ENCODE measurements at places on chromosomes 16 and 17.
A peak's percentile ranks its signal among the peaks of the same experiment; 100 is the strongest.

- no peak overlapping the region for H3K27ac ChIP-seq
- no peak overlapping the region for H3K4me3 ChIP-seq
- no peaks in the 10 kb centered on the region for H3K27me3 ChIP-seq
- H3K4me1 ChIP-seq, result peaks cover 12% of the 10 kb centered on the region
These were observed 17.7 kb upstream of the CORO6 start for GRCh38 chr17:29640413-29640812.

GRCh38 chr16:51405361-51405760 lies 254.3 kb upstream of the SALL1 start:
- peak overlapping the region; percentile 51 for H3K27ac ChIP-seq
- DNase-seq, result no peak
- no peak overlapping the region for H3K4me3 ChIP-seq
- H3K36me3 ChIP-seq, result no peaks in the 10 kb centered on the region

GRCh38 chr16:6694636-6695035 lies 638.0 kb upstream of the RBFOX1 start:
- no peak overlapping the region for H3K27ac ChIP-seq
- no peaks in the 10 kb centered on the region for H3K27me3 ChIP-seq
- no peak overlapping the region for H3K4me3 ChIP-seq

DNA sequence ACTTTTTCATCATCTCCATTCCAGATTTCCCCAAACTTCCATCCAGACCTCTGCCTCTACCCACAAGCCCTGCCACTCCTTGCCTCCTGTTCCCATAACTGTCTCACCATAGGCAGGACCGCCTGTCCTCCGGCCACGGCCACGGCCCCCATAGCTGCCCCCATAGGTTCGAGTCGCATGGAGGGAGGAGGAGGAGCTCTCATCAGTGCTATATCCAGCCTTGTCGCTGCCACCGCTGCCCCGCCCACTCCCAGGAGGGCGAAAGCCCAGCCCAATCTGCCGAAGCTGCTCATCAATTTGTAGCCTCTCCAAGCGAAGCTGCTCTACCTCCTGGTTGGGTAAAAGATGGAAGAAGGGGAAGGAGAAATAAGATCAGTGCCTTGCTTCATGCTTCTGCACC lies 3.4 kb upstream of the SOX15 start:
- no peaks in the 10 kb centered on the region for H3K27me3 ChIP-seq
- H3K27ac ChIP-seq, result no peak overlapping the region
- no peak overlapping the region for H3K4me3 ChIP-seq
- H3K36me3 ChIP-seq, result peaks cover 51% of the 10 kb centered on the region
- DNase-seq, result peak; percentile 37
- no peaks in the 10 kb centered on the region for H3K4me1 ChIP-seq

- no peaks in the 10 kb centered on the region for H3K36me3 ChIP-seq
- no peaks in the 10 kb centered on the region for H3K4me1 ChIP-seq
- H3K27ac ChIP-seq, result no peak overlapping the region
These were observed 34.8 kb downstream of the MMD start for GRCh38 chr17:55386796-55387332.

DNA sequence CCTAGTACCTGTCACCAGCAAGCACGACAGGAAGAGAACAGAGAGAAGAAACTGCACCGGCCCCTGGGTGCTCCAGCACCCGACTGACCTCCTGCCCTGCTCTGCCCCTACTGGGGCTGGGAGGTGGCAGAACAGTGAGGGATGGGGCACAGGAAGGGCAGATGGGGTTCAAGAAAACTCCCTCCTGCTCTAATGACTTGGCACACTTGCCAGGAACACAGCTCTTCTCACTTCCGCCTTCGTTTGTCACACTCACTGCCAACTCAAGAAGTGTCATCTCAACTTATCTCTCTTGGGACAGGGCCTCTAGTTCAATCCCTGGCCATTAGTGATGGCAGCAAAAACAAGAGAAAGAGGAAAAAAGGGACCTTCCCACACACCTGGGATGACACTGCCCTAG lies 42.7 kb upstream of the ICAM2 start:
- H3K27me3 ChIP-seq, result no peaks in the 10 kb centered on the region
- no peak overlapping the region for H3K27ac ChIP-seq
- no peak overlapping the region for H3K4me3 ChIP-seq
- DNase-seq, result no peak
- peaks cover 76% of the 10 kb centered on the region for H3K36me3 ChIP-seq
- no peaks in the 10 kb centered on the region for H3K4me1 ChIP-seq

- DNase-seq, result no peak
- no peak overlapping the region for H3K4me3 ChIP-seq
- H3K27me3 ChIP-seq, result no peaks in the 10 kb centered on the region
- no peak overlapping the region for H3K27ac ChIP-seq
- H3K36me3 ChIP-seq, result no peaks in the 10 kb centered on the region
- H3K4me1 ChIP-seq, result no peaks in the 10 kb centered on the region
These were observed 7.4 kb upstream of the MMP2 start for GRCh38 chr16:55471448-55472097.

DNA sequence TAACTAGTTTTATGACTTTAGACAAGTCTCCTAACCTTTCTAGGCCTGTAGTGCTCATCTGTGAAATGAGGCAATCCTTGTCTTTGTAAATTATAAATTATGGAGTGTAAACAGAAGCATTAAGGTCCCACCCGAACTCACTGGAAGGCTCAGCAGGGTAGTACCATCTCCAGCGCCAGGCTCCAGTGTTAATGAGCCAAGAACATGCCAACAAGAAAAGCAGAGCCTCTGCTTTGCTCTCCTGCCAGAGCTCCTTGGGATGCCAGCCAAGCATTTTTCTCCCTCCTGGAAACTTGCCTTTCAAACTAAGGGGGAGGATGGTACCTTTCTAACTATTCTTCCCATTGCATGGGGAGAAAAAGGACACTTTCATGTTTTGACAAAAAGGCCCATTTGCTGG lies 14.9 kb downstream of the LIMD2 start:
- H3K36me3 ChIP-seq, result peaks cover 59% of the 10 kb centered on the region
- no peaks in the 10 kb centered on the region for H3K27me3 ChIP-seq
- no peak for DNase-seq
- peaks cover 10% of the 10 kb centered on the region for H3K4me1 ChIP-seq
- H3K27ac ChIP-seq, result no peak overlapping the region

GRCh38 chr17:3574231-3574630 lies 16.6 kb upstream of the TRPV3 start:
- no peaks in the 10 kb centered on the region for H3K27me3 ChIP-seq
- no peaks in the 10 kb centered on the region for H3K36me3 ChIP-seq
- H3K27ac ChIP-seq, result no peak overlapping the region
- no peak overlapping the region for H3K4me3 ChIP-seq

DNA sequence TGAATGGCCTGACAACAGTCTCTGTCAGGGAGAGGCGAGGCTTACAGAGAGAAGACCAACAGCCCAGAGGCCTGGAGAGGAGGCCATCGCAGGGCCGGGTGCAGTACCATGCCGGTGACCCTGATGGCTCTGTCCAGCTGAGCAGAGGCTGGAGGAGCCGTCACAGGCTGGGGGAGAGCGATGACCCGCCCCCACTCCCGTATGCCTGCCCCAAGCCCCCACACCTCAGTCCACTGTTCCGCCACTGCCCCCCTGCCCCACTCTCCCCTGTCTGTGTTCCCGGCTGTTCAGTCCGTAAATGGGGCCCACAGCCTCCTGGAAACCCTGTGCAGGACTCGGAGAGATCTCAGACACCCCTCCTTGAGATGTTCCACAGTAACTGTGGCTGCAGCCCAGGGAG lies 12.8 kb upstream of the FAM83G start:
- H3K27ac ChIP-seq, result no peak overlapping the region
- no peaks in the 10 kb centered on the region for H3K36me3 ChIP-seq
- DNase-seq, result no peak
- H3K27me3 ChIP-seq, result no peaks in the 10 kb centered on the region
- H3K4me3 ChIP-seq, result no peak overlapping the region
- H3K4me1 ChIP-seq, result no peaks in the 10 kb centered on the region

DNA sequence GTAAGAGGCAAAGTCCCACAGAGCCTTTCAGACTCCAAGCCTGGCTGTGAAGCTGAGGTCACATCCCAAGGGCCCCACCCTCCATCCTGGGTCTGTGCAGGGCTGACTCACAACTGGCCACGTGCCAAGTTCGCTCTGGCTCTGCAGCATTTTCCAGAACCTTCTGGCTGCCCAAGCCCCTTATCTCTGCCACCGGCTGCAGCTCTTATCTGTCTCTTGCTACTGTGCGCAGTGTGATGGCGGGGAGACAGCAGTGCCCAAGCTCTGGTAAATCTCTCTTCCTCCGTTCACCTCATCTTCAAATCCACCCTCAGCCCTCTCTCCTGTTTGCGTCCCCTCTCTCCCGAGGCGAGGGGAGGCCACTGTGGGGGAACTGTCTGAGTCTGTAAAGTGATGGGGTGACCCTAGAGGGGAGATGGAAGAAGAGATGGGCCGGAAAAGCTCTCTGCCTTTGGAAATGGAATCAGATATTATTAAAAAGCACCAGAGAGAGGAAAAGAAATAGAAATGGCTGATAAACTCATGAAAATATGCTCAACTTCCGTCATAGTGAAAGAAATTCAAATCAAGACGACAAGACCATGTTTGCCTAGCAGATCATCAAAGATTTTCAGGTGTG lies 162.7 kb upstream of the CDC42EP4 start:
- H3K27me3 ChIP-seq, result no peaks in the 10 kb centered on the region
- no peak overlapping the region for H3K27ac ChIP-seq
- H3K4me1 ChIP-seq, result no peaks in the 10 kb centered on the region
- H3K4me3 ChIP-seq, result no peak overlapping the region

DNA sequence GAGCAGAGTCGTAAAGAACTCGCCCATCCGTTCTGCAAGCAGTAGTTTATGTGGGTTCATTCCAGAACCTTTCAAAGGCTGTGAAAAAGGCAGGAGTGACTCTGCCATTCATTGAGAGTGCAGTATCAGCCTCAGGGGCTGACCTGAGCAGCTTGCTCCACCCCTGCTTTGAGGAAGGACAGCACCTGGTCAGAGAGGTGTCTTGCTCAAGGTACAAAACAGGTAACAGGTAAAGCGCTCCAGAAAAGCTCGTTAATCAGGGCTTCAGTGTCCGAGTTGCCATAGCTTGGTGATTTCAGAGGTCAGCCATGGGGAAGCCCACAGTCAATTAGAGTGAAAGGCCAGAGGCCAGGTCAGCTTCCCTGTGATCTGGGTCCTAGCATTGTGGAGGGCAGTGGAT lies 251.1 kb downstream of the ABCC12 start:
- no peaks in the 10 kb centered on the region for H3K36me3 ChIP-seq
- H3K27ac ChIP-seq, result no peak overlapping the region
- DNase-seq, result no peak
- no peak overlapping the region for H3K4me3 ChIP-seq

DNA sequence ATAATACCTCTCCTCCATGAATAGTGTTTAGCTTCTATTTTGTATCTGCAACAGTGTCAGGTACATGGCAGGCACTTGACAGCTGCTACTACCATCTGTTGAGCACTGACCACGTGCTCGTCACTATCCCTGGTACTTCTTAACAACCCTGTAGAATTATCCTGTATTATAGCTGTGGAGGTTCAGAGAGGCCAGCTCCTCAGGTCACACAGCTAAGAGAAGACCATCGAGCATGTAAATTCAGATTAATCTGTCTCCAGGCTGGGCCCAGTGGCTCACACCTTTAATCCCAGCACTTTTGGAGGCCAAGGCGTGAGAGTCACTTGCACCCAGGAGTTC lies 26.3 kb downstream of the WSB1 start:
- DNase-seq, result no peak
- H3K27ac ChIP-seq, result no peak overlapping the region
- H3K27me3 ChIP-seq, result no peaks in the 10 kb centered on the region
- no peak overlapping the region for H3K4me3 ChIP-seq

- no peaks in the 10 kb centered on the region for H3K36me3 ChIP-seq
- no peak overlapping the region for H3K27ac ChIP-seq
- no peak overlapping the region for H3K4me3 ChIP-seq
- no peak for DNase-seq
- no peaks in the 10 kb centered on the region for H3K27me3 ChIP-seq
These were observed 9.6 kb upstream of the RNF112 start for GRCh38 chr17:19401321-19402010.
